ENCODE measurements at places on chromosomes 12 and 14.
A peak's percentile ranks its signal among the peaks of the same experiment; 100 is the strongest.

DNA sequence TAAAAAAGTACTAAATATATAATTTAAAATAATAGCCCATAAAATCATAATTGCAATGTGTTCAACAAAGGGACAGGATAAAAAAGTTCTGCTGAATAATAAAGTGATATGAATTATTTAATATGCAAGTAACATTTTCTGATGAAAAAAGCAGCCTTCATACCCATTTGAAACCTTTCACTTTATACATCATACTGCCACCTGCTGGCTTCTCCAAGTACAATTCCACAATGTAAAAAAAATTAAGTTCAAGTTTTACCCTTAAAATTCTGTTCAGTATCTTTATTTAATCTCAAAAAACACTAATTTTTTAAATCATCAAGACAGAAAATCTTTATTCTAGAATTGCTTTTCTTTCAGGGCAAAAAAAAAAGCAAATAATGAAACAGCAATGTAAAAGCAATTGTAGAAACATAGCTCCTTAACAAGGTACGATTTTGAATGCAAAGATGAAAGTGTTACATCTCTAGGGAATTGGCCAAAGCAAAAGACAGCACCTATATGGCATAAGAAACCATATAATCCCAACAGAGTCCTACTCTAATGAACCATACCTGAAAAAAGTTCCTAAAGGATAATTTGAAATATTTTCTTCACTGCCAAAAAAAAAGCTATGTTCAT is 15.0 kb downstream of the MDM1 start:
- peak; percentile 19 for DNase-seq

DNA sequence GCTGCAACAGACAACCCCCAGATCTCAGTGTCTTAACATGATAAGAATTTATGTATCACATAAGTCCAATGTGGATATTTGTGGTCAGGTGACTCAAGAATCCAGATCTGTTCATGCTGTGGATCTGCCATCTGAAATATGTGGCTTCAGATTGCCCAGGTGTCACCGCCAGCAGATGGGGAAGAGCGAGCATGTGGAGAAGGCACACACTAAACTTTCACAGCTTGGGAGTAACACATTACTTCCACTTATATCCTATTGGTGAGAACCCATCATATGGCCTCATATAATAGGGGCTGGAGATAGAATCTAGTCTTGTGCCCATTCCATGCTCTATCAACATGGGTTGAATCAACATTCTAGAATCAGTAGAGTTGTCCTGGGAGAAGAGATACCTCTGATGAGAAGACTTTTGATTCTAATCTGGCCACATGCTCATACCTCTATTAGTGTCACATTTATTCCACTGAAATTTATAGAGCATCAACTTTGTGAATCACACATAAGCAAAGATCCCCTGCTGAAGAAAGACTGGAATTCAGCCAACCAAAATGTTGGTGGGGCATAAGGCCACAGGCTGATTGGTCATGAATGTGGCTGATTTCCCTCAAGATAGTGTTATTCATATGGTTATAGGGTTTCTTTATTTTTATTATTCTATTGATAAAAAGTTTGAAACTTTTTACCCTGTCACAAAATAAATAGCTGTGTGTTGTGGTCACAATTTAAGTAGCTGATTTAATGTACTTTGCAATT is 6.0 kb upstream of the CALCOCO1 start:
- no peak for DNase-seq

DNA sequence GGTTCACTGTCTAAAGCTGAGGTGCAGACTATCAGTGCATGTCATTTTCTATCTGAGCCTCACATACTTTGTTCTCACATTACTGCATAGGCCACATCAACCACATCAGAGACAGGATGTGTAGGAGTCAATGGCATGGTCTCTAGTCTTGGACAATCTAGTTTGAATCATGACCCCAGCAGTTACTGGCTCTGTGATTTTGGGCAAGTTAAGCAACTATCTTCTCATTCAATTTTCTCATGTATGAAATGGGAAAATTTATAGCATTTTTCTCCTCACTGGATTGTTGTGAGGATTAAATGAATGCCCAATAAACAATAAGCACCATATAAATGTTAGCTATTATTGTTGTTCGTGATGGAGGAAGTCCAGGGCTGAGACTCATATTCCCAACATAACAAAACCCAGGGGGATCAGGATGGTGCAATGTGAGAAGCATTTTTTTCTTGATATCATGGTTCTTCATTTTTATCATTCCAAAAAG is 432.6 kb downstream of the LRIG3 start:
- DNase-seq: no peak

DNA sequence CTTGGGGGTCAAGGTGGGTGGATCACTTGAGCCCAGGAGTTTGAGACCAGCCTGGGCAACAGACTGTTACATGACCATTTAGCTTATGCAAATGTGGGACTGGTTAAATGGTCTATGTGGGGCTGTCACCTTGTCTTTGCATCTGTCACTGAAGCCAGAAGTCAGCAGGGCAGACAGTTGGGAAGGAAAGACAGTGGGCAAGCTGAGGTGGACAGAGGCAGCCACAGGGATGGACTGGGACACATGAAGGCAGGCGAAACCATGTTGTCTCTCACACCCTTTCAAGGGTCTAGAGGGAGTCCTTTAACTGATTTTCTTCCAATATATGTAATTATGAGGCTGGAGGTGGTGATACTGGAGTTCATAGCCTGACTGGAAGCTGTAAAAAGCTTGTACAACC is 426.4 kb downstream of the TMEM121 start:
- DNase-seq: no peak

DNA sequence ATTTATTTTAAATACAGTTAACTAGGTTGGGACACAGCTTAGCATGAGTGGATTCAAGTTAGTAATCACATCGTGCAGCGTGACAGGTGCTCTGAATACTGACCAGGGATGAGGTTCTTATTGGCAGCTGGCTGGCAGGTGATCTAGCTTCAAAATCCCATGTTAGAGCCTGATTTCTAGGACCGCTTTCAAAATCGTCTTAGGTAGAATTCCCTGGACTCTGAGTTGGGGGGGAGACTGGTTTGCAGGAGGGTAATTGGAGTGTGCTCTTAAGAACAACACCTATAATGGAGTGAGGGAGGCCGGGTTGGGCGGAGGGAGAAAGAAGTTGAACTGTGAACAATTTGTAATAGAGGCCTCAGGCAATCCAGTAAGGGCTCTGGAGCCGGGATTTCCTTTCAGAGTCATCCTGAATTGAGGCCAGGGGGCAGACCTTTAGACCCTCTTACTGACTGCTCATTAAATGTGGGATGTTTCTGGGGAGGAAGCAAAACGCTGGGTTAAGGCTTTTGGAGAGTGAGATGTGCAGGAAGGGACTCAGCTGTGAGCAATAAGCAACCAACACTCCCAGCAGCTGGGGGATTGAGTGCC is 874 bp upstream of the YARS2 start:
- no peak for DNase-seq
